Mucosa of gallbladder (tissue), 1 donor: ENCODE measurements at places on chromosomes 12 and 14. TPM values are rescaled to one million over a fixed set of nuclear protein-coding genes. Genes with fewer than 3 reads are reported as not detected.

GRCh38 chr12:132170637-132171292 is 26.5 kb downstream of the NOC4L start:
- DNase-seq, result no peak

- no peak for DNase-seq
Measured at GRCh38 chr14:103932791-103933490, 4.7 kb downstream of the TDRD9 start.

GRCh38 chr12:58254463-58255100 is 313.2 kb downstream of the ATP23 start:
- no peak for DNase-seq

DNA sequence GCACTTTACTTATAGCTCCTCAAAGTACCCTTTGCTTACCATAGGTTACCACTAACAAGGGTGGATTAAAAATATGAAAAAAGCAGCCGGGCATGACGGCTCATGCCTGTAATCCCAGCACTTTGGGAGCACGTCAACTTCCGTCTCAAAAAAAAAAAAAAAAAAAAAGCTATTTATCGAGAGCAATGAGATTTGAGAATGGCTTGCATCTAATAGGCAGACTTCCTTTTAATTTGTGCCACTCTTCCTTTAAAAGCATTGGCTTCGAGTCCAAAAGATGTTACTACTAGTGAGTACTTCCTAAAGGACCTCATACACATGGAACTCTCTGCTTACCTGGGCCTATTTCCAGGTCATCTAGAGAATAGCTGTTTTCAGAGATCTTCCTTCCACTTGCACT is 38.5 kb upstream of the CERS5 start:
- DNase-seq, result no peak

- no peak for DNase-seq
Measured at GRCh38 chr12:18368594-18368993, 107.3 kb downstream of the PIK3C2G start.

DNA sequence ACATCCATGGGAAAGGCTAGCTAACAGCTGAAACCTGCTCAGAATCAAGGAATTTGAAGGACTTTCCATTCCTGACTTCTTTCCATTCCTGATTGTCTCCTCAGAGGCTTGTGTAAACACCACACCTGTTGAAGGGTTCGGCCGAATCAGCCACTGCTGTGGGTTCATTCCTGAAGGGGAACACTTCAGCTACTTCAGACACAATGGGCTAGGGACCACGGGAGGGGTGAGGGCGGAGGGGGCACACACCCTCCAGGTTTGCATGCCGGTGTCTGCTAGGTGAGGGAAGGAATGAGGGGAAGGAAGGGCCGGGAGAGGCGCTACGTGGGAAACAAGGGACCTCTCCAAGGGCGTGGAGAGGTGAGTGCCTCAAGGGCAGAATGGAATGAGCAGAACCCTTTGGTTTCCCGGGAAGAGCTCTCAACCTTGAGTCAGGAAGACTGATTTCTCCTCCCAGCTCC is 1.3 kb downstream of the GPRC5A start:
- DNase-seq, result no peak

GRCh38 chr12:125137766-125138344 is 72.6 kb downstream of the AACS start:
- DNase-seq, result no peak

DNA sequence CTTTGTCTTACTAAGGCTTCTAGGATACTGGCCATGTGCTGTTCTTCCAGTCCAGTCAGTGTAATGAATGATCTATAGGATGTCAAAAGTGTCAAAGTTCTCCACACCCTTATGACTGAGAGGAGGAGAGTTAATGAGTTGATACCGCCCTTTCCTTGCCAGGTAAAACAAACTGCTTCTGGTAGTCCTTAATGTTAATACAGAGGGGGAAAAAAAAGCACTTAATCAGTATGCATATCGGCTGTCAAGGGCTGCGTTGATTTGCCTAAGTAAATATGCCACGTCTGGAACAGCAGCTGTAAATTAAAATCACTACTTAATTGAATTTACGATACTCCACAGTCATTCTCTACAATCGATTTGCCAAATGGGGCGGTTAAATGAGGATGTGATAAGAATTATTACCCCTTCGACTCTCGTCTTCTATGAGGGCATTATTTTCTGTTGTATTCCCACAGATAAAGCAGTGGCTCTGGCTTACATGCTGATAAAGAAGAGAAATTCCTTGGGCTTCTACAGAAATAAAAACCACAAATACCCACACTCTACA is 416.0 kb downstream of the KCNH5 start:
- no peak for DNase-seq

GRCh38 chr12:94769047-94769420 is 118.7 kb upstream of the TMCC3 start:
- DNase-seq, result no peak

DNA sequence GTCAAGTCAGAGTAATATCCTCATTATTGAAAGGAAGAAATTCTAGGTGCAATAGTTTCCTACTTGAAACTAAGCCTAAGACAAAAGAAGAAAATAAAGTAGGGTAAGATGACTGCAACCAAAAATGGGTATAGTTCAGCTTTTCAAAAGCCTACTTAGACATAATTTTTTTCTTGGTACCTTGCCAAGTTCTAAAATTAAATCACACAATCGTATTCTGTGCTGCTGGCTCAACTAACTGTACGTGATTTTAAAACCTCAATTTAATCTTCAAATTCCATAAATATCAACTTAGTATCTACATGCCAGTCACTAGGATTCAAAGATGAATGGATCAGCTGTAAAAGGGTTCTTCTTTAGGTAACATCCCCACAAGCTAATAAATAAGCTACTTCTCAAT is 56.9 kb downstream of the SCAF11 start:
- DNase-seq, result no peak

Gene TAS2R50
- 1.3 TPM for total RNA-seq

Gene CARMIL3
- total RNA-seq, result 1.6 TPM
